ENCODE measurements at places on chromosomes 2 and 18.
A peak's percentile ranks its signal among the peaks of the same experiment; 100 is the strongest.

- no peak for DNase-seq
Observed at GRCh38 chr2:121284463-121285449, at the start of gene TFCP2L1. TSS of gene TFCP2L1 (minus strand) at chr2:121285202. CDS start at chr2:121285109, 93 bp downstream.

- no peak for DNase-seq
Observed at GRCh38 chr2:100818003-100818605, 1.8 kb upstream of the NPAS2 start.

DNA sequence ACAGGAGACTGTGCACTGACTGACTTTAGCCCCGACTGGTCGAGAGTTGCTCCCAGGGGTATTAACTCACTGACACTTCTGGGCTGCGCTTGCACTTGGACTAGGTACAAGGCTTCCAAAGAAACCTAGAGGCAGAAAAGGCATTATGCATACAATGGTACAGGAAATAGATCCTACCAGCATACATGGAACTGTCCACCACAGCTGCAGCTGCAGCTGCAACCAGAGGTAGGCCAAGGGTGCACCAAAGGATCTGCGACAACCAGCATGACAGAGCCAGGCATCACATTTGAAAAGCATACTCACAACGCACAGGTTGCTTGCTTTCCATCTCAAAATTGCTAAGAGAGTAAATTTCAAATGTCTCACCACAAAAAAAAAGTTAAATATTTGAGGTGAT, 22.6 kb upstream of the PGAP1 start:
- DNase-seq: no peak

DNA sequence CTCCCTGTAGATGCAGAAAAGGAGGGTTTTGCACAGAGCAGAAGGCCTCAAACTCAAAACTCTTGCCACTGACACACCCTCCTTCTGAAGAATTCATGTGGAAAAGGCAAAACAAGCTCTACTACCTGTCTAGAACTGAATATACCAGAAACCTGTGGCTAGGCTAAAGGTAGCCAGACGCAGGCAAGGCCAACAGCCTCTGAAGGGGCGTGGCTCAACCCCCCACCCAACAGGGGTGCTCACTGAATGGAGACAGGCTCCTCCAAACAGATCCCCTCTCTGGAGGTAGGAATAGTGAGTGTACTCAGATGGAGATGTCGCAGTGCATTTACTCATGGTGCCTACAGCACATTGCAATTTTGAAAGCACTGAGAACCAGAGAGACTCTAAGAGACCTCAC, 3.0 kb upstream of the STK17B start:
- DNase-seq: no peak

GRCh38 chr2:110678457-110679336, 834 bp upstream of the BUB1 start:
- peak; percentile 28 for DNase-seq

GRCh38 chr2:144702051-144702450, 182.1 kb upstream of the ZEB2 start:
- DNase-seq: no peak

GRCh38 chr2:178419123-178419522, 31.9 kb downstream of the PRKRA start:
- no peak for DNase-seq

- no peak for DNase-seq
Observed at GRCh38 chr2:54420524-54421172, 35.5 kb upstream of the SPTBN1 start.

DNA sequence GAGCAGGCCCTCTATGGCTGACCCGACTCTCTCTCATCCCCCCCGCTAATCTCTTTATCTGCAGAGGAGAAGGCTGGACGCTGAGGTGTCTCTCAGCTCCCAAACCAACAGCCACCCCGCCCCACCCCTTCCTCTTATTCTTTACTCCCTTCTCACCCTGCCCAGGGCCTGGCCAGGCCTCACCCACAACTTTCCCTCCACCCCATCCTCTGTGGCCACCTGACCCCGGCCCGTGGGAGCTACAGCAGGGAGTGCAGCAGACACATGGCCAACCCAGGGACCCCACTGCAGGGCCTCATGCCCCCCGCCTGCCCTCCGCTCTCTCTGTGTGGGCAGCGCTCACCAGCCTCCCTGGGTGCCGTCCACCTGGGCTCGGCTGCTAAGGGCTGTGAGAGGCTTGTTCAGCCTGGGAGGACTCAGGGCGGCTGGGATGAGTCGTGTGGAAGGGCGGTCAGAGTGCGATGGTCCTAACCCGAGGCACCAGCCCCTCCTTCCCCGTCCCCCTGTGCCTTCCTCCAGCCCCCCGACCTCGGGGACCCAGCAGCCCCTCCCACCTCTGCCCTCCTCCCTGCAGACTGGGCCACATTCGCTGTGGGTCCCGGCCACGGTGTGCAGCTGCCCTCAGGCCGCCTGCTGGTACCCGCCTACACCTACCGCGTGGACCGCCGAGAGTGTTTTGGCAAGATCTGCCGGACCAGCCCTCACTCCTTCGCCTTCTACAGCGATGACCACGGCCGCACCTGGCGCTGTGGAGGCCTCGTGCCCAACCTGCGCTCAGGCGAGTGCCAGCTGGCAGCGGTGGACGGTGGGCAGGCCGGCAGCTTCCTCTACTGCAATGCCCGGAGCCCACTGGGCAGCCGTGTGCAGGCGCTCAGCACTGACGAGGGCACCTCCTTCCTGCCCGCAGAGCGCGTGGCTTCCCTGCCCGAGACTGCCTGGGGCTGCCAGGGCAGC, 6.8 kb downstream of the NEU4 start:
- DNase-seq: no peak

GRCh38 chr2:176642074-176642473, 372.8 kb downstream of the MTX2 start:
- no peak for DNase-seq

DNA sequence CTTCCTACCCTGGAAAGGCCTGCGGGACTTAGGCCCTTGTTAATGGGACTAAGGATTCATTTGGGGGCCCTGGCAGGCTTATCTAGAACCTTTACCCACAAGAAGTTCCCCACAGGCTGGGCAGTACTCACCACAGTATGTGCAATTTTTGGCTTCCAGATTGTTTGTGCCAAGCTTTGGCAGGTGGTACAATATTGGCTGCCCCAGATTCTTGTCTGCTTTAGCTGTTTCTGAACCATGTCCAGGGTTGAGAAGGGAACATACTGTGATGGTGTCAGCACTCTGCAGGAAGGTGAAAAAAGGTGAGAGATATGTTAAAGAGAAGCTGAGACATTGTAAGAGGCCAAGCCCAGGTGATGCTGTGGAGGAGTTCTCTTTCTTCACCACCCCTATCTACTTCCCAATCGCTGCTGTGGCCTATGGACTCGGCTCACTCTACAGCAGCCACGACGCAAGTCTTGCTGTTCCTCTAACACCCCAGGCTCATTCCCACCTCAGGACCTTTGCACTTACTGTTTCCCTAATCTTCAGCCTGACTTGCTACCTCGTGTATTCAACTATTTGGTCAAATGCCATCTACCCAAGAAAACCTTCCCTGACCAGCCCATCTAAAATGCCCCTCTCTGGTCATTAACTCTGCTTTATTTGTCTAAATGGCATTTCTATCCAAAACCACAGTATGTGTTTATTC, 9.2 kb downstream of the SLC4A5 start:
- no peak for DNase-seq

GRCh38 chr2:53874401-53874950, 14.7 kb upstream of the GPR75 start:
- DNase-seq: no peak

DNA sequence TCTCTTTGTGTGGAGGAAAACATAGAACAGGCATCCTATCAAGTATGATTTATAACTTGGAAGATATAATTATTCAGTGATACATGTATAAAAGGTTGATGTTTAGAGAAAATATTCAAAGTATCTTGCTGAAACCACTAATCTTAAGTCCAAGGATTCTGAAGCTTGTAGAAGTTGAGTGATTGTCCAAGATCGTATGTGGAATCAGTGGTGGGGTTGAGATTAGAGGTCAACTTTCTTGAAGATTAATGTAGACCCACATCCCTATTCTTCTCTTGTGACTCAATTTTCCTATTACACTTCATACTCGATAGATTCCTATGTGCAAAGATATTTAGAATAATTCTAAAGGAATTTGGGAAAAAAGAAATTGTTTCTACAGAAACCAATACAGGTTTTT, 1565.9 kb upstream of the ACVR2A start:
- no peak for DNase-seq

- DNase-seq: no peak
Observed at GRCh38 chr2:63497576-63497975, 90.7 kb downstream of the WDPCP start.

DNA sequence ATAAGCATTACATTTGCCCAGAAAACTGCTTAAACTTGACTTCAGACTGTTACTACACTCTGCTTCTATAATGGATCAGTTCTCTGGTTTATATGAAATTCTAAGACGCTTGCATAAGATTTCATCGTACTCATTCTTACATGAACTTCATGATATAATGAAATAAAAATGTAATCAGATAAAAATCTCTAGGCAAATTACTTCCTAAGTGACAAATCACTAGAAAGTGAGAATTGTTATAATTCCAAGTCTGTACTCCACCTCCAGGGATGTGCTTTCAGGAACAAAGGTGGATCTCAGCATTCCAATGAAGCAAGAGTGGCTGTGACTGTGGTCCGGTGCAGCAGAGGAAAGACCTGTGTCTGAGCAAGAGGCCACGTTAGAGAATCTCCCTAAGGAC, 226.2 kb downstream of the PIEZO2 start:
- DNase-seq: no peak

DNA sequence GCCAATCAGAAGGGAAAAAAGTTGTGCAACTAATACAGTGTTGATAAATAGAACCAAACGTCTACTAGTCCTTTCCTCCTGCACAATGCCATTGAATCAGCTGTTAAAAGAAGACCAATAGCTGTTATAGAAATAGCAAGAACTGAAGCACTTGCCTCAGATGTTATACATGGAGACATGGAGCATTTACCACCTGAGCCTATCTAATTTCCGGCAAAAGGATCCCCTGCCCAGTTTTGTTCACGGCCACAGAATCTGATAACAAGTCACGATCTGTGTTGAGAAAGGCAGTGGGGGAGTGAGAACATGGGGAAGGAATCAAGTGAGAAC, 285.4 kb downstream of the ZEB2 start:
- DNase-seq: no peak

DNA sequence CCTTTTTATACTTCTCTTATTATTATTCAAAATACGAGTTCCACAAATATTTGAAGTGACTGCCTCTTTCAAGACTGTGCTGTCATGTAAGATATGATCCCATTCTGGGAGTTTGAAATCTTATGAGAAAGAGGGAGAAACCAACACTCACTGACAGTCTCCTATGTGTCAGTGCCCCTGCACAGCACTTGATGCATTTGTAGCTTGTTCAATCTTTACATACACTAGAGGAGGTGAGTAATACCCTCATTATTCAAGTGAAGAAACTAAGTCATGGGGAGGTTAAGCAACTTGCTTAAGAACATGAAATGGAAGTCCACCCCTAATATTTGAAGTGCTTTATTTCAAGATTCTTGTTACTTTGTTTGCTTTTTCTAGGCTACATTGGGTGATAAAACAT, 459.5 kb upstream of the FANCL start:
- DNase-seq: no peak

- no peak for DNase-seq
Observed at GRCh38 chr2:36541891-36542595, 55.9 kb downstream of the FEZ2 start.

GRCh38 chr2:99722476-99722875, 232.7 kb upstream of the REV1 start:
- DNase-seq: no peak

GRCh38 chr2:9003616-9004337, at the start of gene MBOAT2:
TSS of gene MBOAT2 (minus strand) at chr2:9003684. CDS start at chr2:9003614, 70 bp downstream.
- DNase-seq: peak; percentile 79

DNA sequence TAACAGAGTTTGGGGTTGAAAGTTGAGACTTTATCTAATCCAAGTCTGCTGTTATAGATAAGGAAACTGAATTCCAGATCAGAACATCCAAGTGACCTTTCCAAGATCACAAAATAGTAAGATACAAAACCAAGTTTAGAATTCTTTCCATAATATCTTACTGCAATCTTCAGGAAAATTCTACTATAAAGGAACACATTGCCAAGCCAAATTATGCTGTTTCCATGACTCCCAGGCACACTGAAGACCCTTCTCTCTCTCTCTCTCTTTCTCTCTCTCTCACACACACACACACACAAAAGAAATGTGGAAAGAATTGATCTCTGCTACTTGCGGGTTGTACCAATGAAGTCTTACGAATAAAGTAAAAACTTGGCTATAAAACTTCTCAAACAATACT, 398.4 kb downstream of the METTL4 start:
- no peak for DNase-seq

DNA sequence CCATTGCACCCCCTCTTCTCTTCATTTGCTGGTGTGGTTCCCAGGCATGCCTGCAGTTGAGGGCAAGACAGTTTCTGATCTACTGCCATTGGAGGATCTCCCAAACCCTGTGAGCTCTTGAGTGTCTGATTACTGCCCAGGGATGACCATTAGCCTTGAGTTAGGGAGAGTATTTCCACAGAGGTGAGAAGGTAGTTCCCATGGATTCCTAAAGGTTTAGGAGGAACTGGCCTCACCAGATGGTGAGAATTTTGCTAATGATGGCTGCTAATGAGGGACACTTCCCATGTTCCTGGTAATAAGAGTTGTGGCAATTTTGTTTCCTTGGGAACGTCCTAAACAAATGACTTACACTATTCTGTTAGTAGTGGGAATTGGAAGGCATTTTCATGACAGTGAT, 42.5 kb downstream of the PTPRM start:
- DNase-seq: no peak
